ENCODE measurements at places on chromosomes 12 and 14. TPM values are rescaled to one million over a fixed set of nuclear protein-coding genes. Genes with fewer than 3 reads are reported as not detected.

ADCY4 gene
- 0.75 TPM for total RNA-seq

CCDC177 gene
- 0.22 TPM for total RNA-seq

PRB2 gene
- total RNA-seq: not detected

KSR2 gene
- 1.8 TPM for total RNA-seq

RBP5 gene
- total RNA-seq: 5.8 TPM

Data from progenitor cell of endocrine pancreas (in vitro differentiated cells).